Stimulated activated CD8-positive, alpha-beta memory T cell treated with anti-CD3 and anti-CD28 coated beads, Interleukin-7, amount 100 ng/mL, for 1 hour (primary cell): ENCODE measurements at places on chromosomes 2 and 18.
A peak's percentile ranks its signal among the peaks of the same experiment; 100 is the strongest.

- DNase-seq = no peak
These were observed 100.1 kb downstream of the THADA start for GRCh38 chr2:43495727-43496126.

- no peak for DNase-seq
These were observed 2.1 kb upstream of the TEKT4 start for GRCh38 chr2:94869131-94869530.

- DNase-seq = no peak
These were observed 17.5 kb downstream of the ASB1 start for GRCh38 chr2:238444242-238444641.

DNA sequence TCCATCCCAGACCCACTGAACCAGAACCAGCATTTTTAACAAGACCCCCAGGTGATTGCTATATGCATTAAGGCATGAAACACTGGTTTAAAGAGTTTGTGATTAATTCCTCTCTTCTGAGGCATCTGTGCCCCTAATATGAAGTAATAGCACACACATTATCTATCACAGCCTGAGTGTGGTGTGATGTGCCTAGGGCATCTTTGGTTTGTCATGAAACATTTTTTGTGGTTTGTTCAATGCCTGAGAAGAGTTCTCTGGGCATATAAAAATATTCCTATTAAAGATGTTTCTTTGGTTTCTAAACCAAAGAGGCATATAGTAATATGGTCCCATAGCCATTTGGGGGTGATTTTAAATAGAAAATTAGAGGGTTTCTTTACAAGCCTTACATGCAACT lies 221.7 kb upstream of the SPOPL start:
- no peak for DNase-seq

DNA sequence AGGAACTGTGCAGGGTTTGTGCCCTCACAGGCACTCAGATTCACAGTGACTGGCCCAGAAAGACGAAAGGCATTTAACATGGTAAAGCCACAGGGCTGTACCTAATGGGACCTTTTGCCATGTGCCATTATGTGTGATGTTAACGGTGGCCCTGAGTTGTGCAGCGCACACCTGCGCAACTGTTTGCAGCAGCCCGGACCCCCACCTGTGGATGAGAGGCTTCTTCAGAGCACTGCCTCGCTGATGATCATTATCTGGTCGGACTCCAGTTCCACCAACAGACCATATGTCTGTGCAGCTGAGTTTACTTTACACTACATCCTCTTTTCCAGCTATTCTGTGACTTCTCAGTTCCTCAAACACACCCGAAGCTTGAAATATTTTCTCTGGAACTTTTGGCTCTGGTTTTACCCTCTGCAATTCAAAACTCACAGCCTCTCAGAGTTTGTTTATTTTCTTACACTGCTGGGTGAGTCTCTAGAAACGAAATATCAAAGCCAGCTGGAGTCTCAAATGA lies 35.6 kb upstream of the UBE2F start:
- DNase-seq = no peak

- DNase-seq = no peak
These were observed 68.1 kb upstream of the SULT1C3 start for GRCh38 chr2:108171657-108172056.

DNA sequence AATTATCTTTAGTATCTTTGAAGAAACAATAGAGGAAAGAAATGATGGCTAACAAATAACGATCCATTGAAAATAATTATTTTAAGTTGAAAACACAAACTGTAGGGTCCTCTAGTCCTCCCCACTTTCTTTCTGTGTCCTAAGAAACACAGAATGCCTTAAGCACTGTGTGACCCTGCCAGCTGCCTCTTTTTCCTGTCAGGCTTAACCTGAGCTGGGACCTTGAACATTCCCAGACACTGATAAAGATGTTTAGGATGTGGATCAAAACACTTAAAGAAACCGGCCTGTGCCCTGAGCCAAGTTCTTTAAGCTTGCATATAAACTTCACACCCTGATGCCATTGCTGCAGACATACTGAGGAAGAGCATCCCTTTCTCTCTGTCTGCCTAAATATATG lies 755.4 kb upstream of the VRK2 start:
- no peak for DNase-seq

GRCh38 chr2:151289972-151290866 lies 751 bp upstream of the NMI start:
- DNase-seq = no peak

DNA sequence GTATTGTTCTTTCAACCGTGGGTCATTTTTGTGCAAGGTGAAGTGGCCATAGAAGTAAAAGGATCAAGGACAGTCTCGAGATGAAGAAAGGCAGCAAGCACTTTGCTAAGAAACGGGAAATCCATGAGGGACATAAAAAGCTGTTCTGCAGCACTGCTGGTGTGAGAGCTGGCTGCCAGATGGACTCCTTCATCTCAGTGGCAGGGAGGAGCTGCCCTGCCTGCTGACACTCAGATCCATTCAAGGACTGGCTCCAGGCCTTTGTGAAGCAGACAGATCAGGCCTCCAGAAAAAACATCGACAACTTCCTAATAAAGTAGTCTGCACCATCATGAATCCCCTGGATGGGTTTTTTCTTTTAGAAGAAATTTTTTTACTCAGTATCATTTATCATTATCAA lies 29.5 kb downstream of the RMC1 start:
- DNase-seq = no peak

DNA sequence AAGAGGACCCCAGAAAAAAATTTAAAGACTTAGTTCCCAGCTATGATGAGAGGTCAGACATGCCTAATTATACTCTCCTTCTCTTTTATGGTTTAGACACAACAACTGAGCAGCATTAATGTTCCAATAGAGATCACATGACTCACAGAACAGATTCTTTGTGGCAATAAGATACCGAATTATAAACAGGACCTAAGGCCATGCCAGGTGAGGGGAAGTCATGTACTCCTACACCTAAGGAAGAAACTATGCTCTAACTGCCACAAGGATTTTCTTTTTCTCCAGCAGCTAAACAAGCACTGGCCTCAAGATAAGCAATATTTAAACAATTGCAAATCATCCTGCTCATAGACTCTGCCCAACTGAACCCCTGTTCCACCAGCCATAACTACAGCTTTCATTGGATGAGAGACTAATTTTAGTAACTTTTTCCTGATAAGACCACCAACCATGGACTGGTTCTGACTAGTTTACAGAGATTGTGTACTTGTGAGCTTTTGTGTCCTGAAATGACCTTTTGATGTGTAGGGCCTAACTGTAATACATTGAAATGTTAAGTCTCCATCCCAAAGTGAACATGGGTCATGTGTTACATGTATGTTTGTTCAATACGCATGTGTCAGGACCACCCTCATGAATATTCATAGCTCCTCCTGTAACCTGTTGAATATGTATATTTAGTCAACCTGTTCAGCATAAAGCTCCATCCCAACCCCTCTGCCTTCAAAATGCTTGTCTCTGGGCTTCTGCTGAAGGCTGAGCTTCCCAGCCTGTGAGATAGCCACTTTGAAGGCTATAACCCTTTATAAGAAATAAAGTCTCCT lies 21.6 kb upstream of the NFE2L2 start:
- no peak for DNase-seq

DNA sequence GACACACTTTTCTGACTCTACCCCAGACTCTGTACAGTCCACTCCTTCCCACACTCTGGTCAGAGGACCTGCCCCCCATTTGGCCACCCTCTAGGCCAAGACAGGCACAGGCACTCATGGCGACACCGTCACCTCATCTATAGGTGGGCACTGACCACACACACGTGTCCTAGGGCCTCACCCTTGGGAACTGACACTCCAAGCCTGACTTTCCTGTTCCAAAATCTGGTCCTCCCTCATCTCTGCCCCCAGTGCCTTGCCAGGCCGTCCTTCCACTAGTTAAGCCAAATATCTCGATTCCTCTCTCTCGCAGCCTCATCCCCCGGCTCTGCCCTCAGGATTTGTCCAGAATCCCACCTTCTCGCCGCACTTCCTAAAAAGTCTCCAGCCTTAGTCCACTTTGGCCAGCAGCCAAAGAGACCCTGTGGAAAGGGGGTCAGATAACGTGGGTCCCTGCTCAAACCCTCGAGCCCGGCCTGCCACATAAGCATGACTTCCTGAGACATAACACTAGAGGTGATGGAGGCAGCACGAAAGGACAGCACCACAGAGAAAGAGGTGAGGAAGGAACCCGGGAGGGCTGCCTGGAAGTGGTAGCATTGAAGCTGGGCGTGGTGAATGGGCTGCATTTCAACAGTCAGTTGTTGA lies 105.8 kb upstream of the OTOS start:
- DNase-seq = no peak

GRCh38 chr18:59792353-59792752 lies 95.1 kb upstream of the CCBE1 start:
- DNase-seq = no peak

DNA sequence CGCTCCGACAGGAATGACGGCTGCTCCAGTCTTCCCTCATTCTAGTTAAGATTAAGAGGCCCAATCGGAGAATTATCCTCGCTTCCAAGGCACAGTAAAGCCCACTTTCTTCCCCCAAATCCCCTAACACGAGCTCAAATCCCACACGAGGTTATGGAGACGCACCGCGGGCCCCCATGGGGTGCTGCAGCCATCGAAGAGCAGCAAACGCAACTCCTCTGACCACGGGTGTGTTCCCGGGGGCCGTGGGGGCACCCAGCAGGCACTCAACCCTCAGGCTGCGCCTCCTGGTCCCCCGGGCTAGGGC lies 446 bp downstream of the COPS9 start:
- no peak for DNase-seq

GRCh38 chr2:195600778-195601177 lies 56.2 kb upstream of the SLC39A10 start:
- no peak for DNase-seq

DNA sequence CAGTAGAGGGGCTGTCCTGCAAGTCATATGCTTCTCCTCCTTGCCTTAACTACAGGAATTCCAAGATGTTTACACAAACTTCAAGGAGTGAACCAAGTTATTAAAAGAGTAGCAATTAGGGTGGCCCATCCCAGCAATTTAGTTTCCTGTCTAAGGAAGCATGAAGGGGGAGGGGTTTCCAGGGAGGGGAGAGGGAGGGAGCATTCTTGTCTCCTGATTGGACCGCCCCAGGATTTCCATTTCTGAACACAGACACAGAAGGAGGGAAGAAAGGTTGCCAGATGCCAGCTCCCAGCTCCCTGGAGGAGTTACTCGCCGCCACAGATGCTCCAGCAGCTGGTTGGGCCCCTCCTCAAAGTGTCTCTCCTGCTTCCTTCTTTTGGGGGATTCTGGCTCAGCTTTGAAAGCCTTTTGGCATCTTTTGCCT lies 107.6 kb downstream of the TRIB2 start:
- DNase-seq = no peak

DNA sequence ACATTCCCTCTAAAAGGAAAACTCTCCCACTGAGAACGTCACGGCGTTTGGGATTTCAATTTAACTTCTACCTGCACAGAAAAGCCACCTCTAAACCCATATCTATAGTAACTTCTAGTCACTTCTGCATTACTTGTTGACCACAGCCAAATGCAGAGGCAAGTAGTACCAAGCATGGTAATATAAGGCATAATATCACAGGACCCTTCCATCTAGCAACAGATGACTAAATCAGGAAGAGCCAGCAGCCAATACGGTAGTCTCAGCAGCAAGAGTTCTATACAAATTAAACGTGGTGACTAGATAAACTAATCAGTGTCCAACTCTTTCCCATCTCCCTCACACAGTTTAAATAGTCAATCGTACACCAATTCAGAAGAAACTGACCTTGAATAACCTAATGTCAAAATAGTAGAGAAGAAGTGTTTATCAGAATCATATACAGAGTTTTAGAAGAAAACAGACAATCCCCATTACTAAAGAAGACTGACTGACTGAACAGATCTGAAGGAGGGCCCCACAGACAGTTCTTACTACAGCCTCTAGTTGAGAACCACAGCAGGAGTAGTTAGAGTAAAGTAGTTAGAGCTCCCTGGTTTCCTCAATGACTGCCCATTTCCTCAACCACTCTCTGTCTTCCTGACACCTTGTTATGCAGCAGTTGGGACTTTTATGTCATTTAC lies 30.0 kb downstream of the MEMO1 start:
- no peak for DNase-seq

GRCh38 chr18:44036501-44036900 lies 644.2 kb upstream of the SETBP1 start:
- DNase-seq = no peak

GRCh38 chr2:161166538-161167409 lies 6.5 kb downstream of the TANK start:
- no peak for DNase-seq

GRCh38 chr18:48161191-48161910 lies 230.9 kb upstream of the SMAD2 start:
- peak; percentile 32 for DNase-seq

- no peak for DNase-seq
These were observed 24.1 kb downstream of the SLC25A52 start for GRCh38 chr18:31736630-31737029.

DNA sequence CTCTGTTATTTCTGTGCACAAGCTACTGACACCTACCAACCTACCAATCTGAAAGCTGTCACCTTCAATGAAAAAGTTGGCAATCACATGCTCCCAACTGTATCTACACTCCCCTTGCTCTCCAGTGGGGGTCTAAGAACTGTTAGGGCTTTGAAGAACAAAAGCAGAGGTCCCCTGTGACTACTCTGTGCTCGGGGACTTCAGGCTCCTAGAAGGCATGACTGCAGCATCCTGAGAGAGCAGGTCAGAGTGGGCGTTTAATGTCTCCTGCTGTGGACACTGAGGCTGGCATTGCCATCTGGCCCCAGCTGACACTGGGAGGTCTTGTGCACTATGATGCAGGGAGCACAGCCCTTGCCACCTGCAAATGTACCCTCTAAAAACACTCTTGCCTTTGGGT lies 93.3 kb downstream of the ACTR2 start:
- no peak for DNase-seq

- DNase-seq = no peak
These were observed 635 bp downstream of the SLC3A1 start for GRCh38 chr2:44275927-44276303.

DNA sequence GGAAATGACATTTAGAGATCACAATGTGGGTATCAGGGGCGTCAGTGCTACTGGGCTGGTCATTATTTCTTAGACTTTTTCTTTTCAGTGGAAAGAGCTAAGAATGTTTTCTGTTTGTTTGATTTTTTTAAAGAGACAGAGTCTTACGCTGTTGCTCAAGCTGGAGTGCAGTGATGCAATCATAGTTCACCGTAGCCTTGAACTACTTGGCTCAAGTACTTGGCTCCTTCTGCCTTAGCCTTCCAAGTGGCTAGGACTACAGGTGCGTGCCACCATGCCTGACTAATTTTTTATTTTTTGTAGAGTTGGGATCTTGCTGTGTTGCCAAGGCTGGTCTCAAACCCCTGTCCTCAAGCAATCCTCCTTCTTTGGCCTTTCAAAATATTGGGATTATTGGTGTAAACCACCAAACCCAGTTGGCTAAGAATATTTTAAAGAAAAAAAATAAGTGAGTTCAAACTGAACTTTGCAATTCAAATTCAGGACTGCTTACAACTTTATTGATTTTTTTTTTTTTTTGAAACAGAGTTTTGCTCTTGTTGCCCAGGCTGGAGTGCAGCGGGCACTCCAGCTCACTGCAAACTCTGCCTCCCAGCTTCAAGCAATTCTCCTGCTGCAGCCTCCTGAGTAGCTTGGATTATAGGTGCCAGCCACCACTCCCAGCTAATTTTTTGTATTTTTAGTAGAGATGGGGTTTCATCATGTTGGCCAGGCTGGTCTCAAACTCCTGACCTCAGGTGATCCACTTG lies 154.2 kb downstream of the MIB1 start:
- no peak for DNase-seq
